ENCODE measurements at places on chromosomes 3 and 15.

DNA sequence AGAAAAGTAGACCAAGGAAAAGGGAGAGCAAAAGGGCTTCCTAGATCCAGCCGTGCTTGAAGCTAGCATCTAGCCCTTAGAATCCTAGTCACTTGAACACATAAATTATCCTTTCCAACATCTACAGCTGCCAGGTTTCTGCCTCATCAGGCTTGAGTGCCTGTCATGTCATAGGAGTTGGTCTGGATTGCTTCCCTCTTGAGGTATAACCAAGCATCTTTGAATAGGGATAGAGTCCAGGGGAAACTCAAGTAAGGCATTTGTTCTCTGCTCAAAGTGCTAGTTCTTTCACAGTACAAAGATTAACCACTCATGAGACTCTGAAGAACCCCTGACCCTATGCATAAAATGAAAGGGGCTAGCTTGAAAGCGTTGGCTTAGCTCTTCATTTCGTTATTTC is 72.3 kb downstream of the SLCO3A1 start:
- no peak for DNase-seq

DNA sequence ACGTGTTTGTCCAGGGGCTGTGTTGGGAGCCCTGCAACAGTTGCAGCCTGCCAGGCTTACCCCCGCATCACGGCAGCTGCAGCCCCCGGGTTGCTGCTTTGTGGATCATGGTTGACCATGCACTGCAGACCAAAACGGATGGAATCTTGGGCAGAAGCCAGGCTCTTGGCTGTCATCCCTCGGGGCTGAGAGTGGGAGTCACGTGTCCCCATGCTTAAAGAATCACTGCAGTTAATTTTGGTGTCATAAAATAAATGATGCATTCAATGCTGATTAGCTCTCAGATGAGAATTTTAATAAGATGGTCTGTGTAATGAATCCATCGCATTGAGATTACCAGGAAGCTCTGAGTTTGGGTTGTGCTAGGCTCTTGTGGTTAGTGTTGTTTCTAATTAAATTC is 115.6 kb downstream of the CHDH start:
- DNase-seq, result no peak

GRCh38 chr3:29420106-29420505 is 139.2 kb downstream of the RBMS3 start:
- DNase-seq, result no peak

- no peak for DNase-seq
Observed at GRCh38 chr3:94822298-94822697, 759.4 kb downstream of the NSUN3 start.

- no peak for DNase-seq
Observed at GRCh38 chr15:57236561-57237300, 139.6 kb upstream of the CGNL1 start.

- no peak for DNase-seq
Observed at GRCh38 chr3:48427630-48427962, 2.3 kb downstream of the PLXNB1 start.

DNA sequence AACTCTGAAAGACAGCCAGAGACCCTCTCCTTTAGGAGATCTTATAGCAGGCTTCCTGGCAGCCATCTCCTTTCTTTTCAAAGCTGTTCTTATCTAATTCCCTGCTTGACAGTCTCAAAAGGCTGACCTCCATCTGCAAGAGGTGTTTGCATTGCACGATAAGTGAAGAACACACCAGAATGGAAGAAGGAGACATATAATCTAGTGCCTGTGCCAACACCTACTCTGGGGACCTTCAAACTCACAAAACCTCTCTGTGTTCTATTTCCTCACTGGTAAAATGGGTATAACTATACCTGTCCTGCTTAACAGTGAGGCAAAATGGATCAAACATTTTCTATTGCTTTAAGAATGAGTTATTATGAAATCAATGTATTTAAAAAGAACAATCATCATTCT is 65.0 kb downstream of the WDR72 start:
- DNase-seq, result no peak

DNA sequence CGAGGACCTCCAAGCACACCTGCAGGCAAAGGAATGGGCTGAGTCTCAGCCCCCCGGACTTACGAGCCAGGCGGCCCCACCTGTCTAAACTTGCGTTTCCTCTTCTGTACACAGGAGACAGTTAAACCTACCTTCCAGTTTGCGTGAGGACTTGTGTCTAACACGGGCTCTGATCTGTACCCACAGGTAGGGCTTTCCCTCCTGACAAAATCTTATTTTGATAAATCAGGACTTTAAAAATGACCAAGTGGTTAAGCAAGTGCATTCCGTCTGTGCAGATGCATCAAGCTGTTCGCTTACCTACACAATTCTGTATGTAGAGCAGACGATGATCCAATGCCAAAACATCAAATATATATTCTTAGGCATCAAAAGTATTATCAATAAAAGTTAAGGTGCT is 238.0 kb downstream of the XXYLT1 start:
- DNase-seq, result no peak

DNA sequence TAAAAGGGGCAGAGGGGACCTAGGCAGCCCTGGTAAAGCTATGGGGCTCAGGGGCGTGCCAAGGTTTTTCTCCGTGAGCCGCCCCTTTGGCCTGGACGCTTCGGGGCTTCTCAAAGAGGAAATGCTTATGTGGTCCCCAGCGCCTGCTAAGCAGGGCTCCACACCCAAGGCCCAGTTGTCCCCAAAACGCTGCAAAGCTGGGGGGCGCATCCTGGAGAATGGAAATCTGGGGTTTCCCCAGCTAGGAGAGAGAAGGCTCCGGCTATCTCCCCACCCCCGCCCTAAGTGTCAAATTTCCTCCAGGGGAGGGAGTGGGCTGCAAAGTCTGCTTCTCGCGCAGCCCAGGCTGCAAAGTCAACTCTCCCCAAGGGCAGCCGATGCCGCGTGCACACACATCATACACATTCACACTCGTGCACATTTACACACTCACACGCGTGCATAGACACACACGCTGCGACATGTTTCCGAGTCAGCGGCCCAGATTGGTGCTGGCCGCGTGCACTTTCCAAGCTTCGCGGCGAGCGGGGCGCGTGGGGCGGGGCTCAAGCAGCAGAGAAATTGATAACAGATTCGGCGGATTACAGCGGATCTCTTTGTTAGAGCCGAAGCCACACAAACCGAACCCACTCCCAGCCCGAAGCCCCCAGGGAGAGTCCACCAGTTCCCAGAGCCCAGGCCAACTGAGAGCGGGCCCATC is 4.5 kb downstream of the WNT5A start:
- DNase-seq, result no peak

- no peak for DNase-seq
Observed at GRCh38 chr3:129534428-129535027, 6.1 kb downstream of the RHO start.

GRCh38 chr3:126395846-126396513 is 1.3 kb downstream of the CFAP100 start:
- no peak for DNase-seq

- DNase-seq, result peak; percentile 23
Observed at GRCh38 chr3:131731709-131732108, 228.9 kb upstream of the MRPL3 start.

DNA sequence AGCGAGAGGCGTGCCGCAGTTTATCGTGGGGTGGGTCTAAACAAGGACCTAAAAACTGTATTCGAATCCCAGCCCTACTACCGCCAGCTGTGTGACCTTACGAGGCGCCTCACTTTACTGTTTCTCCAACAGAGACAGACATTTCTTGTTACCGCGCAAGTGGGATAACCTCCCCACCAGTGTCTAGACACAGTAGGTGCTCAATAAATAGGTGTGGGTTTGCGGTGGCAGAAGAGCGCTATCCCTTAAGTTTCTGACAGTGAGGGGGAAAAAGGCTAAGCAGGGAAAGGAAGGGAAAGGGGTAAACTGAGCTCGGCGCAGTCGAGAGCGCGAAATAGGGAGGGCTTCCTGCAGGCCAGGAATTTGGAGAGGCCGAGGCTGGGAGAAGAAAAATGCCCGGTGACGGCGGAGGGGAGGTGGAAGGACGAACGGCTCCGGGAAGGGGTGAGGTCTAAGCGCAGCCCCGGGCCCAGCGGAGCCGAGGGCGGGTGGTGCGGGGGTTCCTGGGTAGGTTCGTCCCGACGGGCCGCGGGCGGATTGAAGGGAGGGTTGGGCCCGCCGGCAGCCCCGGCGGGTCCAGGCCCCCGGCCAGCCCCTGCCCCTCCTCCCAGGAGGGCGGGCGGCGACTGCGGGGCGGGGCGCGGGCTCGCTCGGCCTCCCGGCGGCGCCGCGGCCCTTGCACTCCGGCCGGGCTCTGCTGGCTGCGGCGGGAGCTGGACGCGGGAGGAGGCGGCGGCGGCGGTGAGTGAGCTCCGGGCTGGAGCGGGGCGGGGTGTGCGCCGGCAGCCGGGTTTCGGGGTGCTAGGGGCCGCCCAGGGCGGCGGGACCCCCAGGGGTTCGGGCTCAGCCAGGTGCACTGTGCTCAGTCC is at the start of gene CGNL1:
Gene CGNL1 (plus strand): TSS at position 679 of the 869 bp plus-strand sequence. CDS start 61,495 bp downstream, outside the sequence.
- DNase-seq, result no peak
